ENCODE measurements at places on chromosomes 3 and 15. TPM values are rescaled to one million over a fixed set of nuclear protein-coding genes. Genes with fewer than 3 reads are reported as not detected.

The ADGRG7 gene
- total RNA-seq: under 0.01 TPM

The CDHR4 gene
- total RNA-seq: under 0.01 TPM

The ZNF385D gene
- total RNA-seq: 15.7 TPM

The ACTRT3 gene
- total RNA-seq: 2.2 TPM

The GTF2E1 gene
- 11.1 TPM for total RNA-seq

The APBA2 gene
- total RNA-seq: 91.7 TPM

Data from temporal lobe (tissue), 4 donors.